ENCODE measurements at places on chromosomes 3 and 15.

DNA sequence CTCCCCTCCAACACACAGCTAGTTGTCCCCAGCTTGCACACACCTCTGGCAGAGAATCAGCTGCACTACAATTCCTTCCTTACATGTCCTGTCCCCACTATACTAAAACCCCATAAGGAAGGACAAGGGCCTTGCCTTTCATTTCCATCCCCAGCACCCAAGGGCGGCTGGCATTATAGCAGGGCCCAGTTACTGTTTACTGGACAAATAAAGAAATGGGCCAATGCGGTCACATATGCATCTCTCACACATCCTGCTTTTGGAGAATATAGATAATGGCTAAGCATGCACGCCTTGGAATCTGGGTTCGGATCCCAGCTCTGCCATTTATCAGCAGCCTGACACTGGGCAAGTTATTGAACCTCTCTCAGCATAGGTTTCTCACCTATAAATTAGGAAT lies 99.1 kb downstream of the DAPK2 start:
- no peak for DNase-seq

DNA sequence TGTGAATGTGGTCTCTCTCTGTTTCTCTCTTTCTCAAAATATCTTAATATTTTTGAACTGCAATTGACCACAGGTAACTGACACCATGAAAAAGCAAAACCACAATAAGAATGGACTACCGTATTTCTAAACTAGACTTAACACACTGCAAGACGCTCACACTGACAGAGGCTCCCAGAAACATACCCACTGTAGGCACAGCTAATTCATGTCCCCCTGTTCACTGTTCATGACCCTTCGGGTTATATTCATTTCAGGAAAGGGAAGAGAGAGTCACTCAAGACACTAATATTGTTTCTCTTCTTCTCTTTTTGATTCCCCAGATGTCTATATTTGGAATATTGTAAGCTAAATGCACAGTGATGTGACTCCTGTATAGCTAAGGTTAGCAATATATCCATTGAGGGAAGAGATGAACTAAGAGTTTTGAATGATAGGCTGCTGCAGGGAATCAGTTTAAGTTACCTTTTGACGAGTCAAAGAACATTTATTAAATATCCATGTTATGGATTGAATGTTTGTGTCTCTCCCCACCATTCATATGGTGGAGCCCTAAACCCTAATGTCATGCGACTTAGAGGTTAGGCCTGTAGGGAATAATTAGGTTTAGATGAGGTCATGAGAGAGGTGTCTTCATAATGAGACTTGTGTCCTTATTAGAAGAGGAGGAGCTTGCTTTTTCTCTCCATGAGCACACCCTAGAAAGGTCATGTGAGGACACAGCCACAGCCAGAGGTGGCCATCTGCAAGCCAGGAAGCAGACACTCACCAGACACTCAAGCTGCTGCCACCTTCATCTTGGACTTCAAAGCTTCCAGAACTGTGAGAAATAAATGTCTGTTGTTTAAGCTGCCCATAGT lies 216.6 kb upstream of the GRM7 start:
- DNase-seq = no peak

- no peak for DNase-seq
Measured at GRCh38 chr3:63855333-63855940, 8.2 kb downstream of the THOC7 start.

GRCh38 chr15:98438907-98439306 lies 209.4 kb upstream of the IGF1R start:
- DNase-seq = no peak

GRCh38 chr3:54760201-54760600 lies 167.7 kb downstream of the LRTM1 start:
- DNase-seq = no peak

GRCh38 chr3:102224171-102224570 lies 210.6 kb upstream of the ZPLD1 start:
- no peak for DNase-seq

GRCh38 chr3:172561897-172562640 lies 38.8 kb upstream of the TNFSF10 start:
- no peak for DNase-seq

DNA sequence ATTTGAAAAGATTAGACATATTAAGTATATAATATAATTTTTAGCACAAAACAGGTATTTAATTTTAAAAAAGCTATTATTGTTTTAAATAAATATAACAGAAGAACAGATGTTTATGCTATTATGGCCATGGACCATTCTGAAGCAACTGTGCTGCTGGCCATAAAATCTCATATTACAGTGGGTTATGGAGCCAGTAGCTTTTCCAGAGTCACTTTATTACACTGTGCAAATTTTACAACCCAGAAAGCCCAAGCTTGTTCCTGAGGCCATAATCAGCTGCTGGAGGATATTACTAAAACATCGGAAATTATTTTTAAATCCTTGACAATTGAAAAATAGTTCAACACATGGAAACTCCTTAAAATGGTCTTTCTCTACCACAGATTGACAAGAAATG lies 557.3 kb upstream of the KCNMB2 start:
- DNase-seq = peak; percentile 7

GRCh38 chr3:100136921-100137320 lies 22.6 kb upstream of the FILIP1L start:
- DNase-seq = no peak

DNA sequence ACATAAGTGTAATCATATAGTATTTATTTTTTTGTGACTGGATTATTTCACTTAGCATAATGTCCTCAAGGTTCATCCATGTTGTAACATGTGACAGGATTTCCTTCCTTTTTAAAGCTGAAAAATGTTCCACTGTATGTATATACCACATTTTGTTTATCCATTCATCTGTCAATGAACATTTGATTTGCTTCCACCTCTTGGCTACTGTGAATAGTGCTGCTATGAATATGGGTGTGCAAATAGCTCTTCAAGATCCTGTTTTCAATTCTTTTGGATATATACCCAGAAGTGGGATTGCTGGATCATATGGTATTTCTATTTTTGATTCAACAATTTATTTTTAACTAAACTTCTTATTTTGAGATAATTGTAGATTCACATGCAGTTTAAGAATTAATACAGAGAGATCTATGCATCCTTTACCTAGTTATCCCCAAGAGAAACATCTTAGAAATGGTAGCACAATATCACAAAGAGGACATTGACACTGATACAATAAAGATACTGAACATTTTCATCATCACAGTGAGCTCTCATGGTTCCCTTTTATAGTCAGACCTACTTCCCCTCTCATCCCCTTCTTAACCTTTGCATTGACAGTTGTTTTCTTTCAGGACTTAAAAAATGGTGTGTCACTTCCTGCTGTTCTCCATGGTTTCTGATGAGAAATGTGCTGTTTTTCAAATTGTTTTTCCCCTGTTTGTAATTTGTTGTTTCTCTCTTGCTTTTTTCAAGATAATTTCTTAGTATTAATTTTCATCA lies 90.1 kb downstream of the SATB1 start:
- DNase-seq = no peak

DNA sequence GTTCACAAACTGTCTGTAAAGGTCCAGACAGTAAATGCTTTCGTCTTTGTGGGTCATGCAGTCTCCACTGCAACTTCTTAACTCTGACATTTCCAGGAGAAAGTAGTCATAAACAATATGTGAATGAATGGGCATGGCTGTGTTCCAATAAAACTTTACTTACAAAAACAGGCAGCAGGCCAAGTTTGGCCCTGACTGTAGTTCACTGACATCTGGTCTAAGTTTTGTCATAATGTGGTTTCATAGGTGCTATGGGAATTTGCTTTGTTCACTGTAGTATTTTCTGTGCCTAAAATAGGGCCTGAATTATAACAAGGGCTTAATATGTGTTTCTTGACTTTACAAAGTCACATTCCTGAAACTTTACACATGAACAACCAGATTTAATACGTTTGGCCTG lies 186.0 kb upstream of the KBTBD8 start:
- no peak for DNase-seq

DNA sequence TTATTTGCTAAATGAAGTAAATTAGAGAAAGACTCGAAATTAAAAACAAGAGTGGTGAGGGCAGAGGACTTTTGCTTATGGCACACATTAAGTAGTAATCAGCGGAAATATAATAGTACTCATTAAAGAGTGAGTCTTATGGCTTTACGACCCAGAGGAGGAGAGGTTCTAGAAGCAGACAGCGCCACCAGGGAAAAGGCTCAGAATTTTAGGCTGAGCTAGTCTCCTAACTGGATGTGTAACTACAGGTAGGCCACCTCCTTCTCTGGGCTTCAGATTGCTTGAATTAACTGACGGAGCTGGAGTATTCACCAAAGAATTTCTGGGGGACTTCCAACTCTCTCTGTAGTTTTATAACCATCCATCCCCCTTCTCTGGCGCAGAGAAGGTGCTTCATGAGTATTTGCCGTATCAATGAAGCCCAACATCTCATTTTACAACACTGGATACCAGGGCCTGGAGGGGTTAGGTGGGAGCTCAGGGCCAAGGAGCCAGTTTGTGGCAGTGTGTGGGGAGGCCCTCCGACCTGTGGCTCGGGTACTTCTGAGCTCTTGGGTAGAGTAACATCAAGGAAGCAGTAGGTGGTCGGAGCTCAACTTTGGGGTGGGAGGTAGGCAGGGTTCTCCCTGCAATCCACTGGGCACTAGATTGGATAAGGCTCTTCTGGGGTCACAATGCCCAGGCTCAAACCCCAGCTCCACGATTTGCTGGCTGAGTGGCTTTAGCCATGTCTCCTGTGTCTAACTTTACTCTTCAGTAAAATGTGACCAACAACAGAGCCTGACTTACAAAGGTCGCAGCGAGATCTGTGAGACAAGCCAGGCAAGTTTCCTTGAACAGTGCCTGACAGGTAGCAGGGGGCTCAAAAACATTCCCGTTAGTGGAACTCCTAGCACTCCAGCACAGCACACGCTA lies 1.1 kb downstream of the CHCHD4 start:
- DNase-seq = no peak

DNA sequence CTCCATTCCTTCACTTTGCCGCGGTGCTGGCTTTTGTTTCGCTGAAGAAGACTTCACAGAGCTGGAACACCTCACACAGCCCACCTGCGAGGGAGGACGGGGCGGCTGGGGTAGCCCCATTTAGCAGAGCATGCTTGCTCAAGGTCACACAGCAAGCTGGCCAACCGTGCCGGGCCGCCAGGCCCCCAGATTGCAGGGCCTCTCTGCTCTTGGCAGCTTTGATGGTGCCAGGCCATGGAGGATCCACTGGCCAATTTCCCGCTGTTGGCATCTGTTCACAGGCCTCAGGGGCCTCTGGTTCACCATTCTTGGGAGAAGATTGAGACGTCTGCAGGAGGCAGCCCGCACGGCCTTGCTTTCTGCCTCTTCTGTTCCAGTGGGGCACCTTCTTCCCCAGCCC lies 77.9 kb upstream of the LINGO1 start:
- DNase-seq = no peak

DNA sequence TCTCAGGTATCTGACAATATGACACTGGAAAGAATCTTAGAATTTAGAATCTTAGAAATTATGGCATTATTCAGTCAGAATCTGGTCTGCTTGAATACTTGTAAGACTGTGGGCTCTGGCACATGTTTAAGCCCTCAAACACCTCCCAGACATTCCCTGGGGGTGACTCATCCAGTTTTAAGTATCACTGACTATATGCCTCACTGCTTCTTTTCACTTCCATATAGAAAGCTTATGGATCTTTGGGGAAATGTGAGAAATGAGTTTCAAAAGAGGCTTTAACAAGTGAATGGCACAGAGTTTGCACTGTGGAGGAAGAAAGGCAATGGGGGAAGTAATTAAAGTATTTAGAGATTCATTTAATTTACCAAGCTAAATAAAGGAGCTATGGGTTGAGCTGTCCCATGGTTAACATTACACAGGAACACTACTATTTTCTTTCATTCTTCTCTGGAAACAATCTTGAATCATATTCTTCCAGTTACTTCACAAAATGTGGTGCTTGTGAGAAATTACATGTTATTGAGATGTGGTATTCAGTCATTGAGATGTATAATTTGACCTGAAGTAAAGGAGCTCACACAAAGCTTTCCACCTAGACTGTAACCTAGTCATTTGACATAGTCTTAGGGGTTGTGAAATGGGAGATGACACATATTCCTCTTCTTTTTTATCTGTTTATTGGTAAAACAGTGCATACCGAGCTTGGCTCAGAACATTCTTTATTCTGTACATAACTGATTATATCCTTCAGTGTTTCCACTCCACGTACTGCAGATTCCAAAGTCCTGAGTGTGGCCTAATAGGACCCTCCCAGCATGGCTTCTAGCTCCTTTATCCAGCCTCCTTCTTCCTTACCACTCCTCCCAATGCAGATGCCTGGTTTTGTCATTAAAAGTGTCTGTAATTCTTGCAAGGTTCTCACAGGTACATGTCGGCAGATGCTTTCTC lies 544.6 kb upstream of the NECTIN3 start:
- DNase-seq = no peak

GRCh38 chr15:74901612-74902063 lies 5.0 kb downstream of the FAM219B start:
- DNase-seq = peak; percentile 81

DNA sequence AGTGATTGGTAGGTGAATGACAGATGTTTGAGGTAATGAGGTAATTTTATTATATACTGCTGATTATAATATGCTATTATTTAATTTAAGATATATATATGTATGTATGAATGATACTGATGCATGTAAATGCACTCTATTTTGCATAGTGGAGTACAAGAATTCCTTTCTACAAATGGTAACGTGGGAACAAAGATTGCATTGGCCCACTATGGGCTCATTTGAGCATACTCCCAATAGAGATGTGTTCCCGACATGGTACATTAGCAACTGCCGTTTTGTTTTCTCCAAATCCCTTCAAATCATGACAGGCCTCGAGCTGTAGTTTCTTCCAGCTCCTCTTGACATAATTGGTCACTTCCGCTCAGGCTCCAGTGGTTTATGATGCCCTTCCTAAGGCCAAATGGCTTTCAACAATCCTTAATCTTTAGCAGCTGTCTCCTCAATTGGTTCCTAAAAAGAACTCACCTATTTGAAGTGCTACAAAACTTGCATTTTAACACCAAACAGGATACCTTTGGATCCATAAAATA lies 266.1 kb downstream of the ADAMTSL3 start:
- DNase-seq = no peak

GRCh38 chr3:74282202-74282601 lies 332.3 kb downstream of the CNTN3 start:
- DNase-seq = no peak

GRCh38 chr3:14548321-14548729 lies 8.2 kb upstream of the GRIP2 start:
- DNase-seq = peak; percentile 81

DNA sequence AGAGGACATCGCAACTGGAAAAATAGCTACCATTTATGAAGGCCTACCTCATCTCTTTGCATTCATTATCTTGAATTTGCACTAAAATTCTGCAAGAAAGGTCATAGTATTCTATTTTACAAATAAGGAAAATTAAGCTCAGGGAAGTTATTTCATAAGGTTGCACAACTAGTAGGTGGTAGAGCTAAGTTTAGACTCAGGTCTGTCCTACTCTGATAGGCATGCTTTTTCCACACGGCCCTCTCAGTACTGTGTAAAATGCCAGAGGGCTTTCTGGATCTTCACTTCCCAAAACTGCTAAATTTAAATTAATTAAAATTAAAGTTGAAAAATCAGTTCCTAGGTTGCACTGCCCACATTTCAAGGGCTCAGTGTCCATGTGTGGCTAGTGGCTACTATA lies 18.3 kb downstream of the MAP2K1 start:
- DNase-seq = no peak
